T-helper 22 cell (primary cell): ENCODE measurements at places on chromosomes 6 and 20.

- DNase-seq, result no peak
Measured at GRCh38 chr6:139650941-139651340, 276.5 kb upstream of the CITED2 start.

- DNase-seq, result no peak
Measured at GRCh38 chr20:47202733-47203667, 153.5 kb downstream of the ZMYND8 start.

DNA sequence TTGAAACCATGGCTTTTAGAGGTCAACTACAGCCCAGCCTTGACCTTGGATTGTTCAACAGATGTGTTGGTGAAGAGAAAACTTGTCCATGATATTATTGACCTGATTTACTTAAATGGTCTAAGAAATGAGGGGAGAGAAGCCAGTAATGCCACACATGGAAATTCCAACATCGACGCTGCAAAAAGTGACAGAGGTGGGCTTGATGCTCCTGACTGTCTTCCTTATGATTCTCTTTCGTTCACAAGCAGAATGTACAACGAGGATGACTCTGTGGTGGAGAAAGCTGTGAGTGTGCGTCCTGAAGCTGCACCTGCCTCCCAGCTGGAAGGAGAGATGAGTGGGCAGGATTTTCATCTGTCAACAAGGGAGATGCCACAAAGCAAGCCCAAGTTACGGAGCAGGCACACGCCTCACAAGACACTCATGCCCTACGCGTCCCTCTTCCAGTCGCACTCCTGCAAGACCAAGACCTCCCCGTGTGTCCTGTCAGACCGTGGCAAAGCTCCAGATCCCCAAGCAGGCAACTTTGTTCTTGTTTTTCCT lies 16.2 kb downstream of the TTLL2 start:
- DNase-seq, result no peak

DNA sequence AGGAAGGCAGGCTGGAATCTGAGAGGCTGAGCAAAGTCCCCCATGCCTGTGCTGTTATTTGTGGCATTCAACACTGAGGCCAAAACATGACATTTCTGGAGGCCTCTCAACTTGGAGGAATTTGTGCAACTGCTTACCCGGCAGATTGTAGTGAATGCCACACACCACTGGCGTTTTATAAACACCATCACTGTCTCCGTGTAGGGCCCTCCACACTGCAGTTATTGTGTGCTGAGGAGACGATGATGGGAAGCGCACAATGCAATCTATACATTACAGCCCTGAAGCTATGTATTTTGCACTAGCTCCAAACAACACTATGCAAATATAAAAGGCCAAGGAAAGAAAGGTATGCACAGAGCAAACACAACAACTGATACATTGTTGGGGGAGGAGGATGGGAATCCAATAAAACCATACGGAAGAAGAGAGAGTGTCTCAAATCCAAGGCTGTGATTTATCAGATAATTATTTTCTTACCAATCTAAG lies 106.5 kb downstream of the SMLR1 start:
- no peak for DNase-seq

DNA sequence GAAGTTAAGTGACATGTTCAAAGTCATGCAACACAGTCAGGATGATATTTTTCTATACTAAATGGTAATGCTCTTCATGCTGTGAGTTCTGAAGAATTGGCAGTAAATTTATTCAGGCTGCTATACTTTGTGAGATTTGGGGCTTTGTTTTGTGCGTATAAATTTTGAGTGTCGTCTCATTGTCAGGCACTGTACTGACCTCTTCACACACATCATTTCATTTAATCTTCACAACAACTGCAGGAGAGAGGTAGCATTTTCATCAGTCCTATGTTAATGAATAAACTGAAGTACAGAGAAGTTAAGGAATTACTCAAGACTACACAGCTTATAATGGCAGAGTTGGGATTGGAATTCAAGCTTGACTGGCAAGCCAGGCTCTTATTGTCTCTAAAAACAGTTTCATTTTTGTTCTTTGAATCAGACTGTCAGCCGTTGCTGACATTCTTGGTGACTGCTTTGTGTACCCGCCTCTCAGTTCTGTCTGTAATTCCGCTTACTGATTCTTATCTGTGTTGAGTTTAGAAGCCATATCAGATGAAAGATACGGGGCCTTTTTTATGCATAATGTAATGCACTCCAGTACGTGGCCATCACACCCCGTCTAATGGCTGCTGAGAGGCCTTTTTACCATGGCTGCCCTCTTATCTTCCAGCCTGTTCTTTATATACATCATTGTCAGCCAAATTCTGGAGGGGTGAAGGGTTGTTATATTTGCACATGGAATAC lies 274.9 kb downstream of the UTRN start:
- DNase-seq, result peak; percentile 6

DNA sequence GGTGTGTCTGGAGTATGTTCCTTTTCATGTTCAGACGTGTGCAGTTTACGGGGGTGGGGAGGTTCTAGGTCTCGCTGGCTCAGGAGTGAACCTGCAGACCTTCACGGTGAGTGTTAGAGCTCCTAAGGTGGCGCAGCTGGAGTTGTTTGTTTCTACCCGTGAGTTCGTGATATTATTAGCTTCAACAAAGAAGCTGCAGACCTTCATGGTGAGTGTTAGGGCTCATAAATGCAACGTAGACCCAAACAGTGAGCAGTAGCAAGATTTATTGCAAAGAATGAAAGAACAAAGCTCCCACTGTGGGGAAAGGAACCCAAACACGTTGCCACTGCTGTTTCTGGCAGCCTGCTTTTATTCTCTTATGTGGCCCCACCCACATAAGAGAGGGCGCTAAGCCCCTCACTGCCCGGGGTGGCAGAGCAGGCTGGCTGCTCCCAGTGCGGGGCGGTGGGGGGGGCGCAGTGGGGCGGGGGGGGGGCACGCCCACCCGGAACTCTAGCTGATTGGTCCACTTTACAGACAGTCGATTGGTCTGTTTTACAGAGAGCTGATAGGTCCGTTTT lies 41.3 kb upstream of the GMPR start:
- DNase-seq, result no peak

- no peak for DNase-seq
Measured at GRCh38 chr20:53800418-53800817, 206.8 kb upstream of the ZNF217 start.

- no peak for DNase-seq
Measured at GRCh38 chr6:165707067-165707853, 44.2 kb upstream of the PDE10A start.

DNA sequence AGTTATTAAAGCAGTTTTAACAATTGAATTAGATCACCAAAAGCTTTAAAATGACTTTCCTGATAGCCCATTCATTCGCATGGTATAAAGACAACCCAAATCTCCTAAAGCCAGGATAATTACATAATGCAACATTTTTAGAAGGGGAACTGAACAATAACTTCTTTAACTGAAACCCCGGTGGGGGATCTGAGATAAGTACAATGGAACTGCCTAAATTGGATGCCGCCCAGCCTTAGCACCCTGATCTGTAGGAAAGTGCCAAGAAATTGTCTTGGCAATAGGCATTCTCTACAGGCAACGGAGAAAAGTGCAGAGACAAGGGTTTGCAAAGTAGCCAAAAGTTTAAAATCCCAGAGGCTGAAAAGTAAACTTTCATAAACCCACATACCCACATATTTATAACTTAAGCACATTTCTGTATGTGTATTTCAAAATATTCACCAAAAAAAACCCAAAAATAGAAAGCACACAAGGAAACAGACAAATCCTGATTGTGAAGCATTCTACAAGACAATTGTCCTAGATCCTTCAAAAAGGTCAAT lies 98.8 kb upstream of the BEND6 start:
- DNase-seq, result no peak

DNA sequence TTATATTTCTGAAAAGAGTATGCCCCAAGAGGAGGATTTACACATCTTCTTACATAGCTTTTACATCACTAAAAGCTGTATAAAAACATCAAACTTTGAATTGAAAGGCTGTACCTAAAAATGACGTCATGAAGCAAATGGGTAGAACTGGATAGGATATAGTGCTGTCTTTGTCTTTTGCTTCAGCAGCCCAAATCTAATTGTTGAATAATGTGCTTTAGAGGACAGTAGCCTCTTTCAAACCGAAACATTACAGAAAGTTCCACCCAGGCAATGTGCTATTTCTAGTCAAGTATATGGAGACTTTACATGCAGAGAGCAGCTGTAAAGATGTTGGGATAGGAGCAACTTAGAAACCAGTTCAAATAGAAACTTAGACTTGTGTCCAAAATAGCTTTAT lies 51.9 kb downstream of the ADGRG6 start:
- no peak for DNase-seq

DNA sequence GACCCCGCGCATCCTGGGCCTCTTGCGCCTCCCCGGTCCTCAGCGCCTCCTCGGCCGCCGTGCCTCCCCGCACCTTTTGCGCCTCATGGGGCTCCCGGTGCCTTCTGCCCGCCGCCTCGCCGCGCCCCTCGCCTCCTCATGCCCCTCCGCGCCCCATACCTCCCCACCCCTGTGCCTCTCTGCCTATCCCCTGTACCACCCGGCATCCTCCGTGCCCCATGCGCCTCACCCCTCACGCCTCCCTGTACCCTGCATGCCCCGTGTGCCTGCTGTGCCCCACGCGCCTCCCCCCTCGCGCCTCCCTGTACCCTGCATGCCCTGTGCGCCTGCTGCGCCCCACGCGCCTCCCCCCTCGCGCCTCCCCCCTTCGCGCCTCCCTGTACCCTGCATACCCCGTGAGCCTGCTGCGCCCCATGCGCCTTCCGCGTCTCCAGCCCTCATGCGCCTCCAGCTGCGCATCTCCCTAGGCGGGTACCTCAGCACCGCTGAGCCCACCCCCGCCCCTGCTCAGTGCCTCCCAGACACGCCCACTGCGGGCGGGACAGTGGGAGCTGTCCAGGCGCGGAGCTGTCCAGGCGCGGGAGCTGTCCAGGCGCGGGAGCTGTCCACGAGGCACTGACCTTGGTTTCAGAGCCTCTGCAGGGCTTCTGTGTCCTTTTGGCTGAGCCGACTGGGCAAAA lies 37.1 kb downstream of the IGF2R start:
- DNase-seq, result no peak

DNA sequence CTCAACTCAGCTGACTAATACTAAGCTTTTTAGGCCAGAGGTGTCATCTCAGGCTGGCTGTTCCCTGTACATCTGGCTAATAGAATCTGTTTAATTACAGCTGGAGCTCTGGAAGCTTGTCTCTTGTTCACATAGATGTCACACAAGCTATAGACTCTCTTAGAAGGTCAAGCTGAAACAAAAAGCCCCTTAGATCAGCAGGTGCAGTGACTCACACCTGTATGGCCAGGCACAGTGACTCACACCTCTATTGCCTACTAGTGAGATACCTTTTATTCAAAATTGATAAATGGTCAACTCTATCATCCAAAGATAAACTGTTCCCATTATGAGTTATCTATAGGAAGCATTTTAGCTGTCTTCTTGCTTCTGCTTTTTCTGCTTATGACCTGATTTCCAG lies 29.9 kb upstream of the MTHFD1L start:
- DNase-seq, result no peak
